ENCODE measurements at places on chromosomes 1 and 21. TPM values are rescaled to one million over a fixed set of nuclear protein-coding genes. Genes with fewer than 3 reads are reported as not detected.

The DCST1 gene
- not detected for total RNA-seq

The FNDC5 gene
- not detected for total RNA-seq

The GJA5 gene
- not detected for total RNA-seq

The ADAM30 gene
- total RNA-seq = not detected

The RAB7B gene
- not detected for total RNA-seq

DNA sequence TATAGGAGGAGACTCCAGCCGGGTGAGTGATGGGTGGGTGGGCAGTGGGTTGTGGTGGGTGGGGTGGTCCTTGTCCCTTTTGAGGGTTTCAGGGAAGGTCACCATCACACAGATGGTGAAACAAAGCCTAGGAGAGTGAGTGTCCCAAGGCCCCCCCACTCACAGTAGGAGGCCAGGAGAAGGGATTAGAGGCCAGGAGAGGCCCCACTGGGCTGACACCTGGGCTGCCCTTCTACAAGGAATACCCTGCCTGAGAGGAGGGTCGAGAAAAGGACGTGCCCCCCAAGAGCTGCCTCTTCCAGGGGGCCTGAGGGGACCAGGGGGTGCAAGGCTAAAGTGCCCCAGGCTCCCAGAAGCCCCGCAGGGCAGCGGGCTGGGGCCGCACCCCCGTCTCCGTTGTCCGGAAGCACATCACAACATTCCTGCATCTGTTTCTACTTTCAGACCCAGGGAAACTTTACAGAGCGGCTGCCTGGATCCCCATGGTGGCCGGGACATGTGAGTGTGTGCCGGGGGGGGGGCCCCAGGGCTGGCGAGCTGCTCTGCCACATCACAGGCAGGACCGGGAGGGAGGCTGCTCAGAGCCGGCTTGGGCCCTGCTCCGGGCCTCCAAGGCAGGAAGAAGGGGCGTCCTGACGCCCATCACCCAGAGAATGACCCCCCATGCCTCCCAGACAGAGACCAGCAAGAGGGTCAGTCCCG, 68.2 kb downstream of the ARHGEF16 start:
- no peak overlapping the region for H3K4me3 ChIP-seq
- H3K36me3 ChIP-seq = no peaks in the 10 kb centered on the region
- H3K27me3 ChIP-seq = no peaks in the 10 kb centered on the region

DNA sequence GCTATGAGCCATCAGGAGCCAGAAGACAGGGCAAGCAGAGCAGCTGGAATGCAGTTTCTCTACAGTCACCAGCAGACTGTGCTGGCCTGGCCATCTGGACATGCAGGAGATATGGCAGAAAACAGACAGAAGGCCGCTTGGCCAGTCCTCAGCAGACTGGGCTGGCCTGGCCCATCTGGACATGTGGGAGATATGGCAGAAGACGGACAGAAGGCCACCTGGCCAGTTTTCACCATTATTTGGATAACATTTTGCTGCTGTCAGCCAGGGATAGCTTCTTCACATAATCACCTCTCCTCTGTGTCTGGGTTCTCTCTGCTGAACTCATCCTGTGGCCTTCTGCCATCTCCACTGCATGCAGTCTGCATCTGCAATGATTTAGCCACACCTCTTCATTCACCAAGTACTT, 25.0 kb upstream of the CACYBP start:
- no peak overlapping the region for H3K27ac ChIP-seq
- DNase-seq = no peak
- peaks cover 44% of the 10 kb centered on the region for H3K4me1 ChIP-seq
- H3K27me3 ChIP-seq = peaks cover 1% of the 10 kb centered on the region

GRCh38 chr1:195754303-195754702, 853.9 kb downstream of the KCNT2 start:
- no peak for DNase-seq
- no peak overlapping the region for H3K27ac ChIP-seq
- no peaks in the 10 kb centered on the region for H3K27me3 ChIP-seq
- no peak overlapping the region for H3K4me3 ChIP-seq

- DNase-seq = no peak
- no peak overlapping the region for H3K27ac ChIP-seq
- H3K36me3 ChIP-seq = no peaks in the 10 kb centered on the region
Measured at GRCh38 chr1:119773711-119774241, 5.1 kb upstream of the HMGCS2 start.

DNA sequence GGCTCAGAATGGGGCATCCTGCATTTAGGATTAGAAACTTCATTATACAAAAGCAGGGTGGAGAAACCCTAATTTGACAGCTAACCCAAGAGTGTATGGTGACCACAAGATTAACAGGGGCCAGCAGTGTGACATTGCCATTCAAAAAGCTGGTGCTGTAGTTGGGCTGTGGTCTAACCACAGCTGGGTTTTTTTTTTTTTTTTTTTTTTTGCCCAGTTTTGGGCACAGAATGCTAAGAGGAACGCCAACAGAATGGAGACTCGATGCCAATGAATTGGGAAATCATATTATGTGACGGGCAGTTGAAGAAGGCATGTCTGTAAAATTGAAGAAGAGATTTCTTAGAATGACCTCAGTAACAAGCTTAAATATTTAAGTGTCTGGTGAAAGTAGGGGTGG, 58.4 kb downstream of the NFIA start:
- no peaks in the 10 kb centered on the region for H3K27me3 ChIP-seq
- H3K27ac ChIP-seq = no peak overlapping the region
- no peak for DNase-seq

DNA sequence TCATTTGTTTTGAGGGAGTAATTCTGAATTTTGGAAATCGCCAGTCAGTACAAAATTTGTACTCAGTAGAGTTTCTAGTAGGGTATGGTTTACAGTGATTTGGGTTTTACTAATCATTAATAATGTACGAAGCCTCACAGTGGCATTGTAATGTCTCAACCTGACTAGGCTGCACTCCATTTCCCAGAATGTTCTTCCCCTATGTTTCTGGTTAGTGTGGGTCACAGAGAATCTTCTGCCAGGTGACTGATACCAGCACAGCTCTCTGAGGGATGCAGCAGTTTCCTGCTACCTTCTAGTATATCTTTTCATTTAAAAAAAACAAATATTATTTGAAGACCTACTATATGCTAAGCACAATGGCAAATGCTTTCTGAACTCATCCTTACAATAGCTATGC, 112.9 kb downstream of the PTPN14 start:
- H3K27me3 ChIP-seq = peaks cover 6% of the 10 kb centered on the region
- H3K36me3 ChIP-seq = no peaks in the 10 kb centered on the region
- H3K27ac ChIP-seq = peak overlapping the region; percentile 90
- no peak overlapping the region for H3K4me3 ChIP-seq

DNA sequence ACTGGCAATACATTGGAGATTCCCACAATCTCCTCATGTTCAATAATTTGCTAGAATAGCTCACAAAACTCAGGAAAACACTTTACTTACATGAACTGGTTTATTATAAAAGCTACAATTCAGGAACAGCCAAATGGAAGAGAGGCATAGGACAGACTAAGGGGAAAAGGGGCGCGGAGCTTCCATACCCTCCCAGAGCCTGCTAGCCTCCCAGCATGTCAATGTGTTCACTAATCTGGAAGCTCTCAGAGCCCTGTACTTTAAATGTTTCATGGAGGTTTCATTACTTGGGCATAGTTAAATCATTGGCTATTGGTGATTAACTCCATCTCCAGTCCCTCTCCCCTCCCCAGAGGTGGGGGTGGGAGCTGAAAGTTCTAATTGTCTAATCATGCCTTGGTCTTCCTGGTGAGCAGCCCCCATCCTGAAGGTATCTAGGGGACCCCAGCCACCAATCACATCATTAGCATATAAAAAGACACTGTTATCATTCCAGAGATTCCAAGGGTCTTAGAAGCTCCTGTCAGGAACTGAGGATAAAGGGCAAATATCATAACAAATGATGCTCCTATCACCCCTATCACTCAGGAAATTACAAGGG, 10.9 kb upstream of the DMRTB1 start:
- no peaks in the 10 kb centered on the region for H3K4me1 ChIP-seq
- no peaks in the 10 kb centered on the region for H3K36me3 ChIP-seq
- no peak overlapping the region for H3K27ac ChIP-seq
- no peak for DNase-seq
- no peak overlapping the region for H3K4me3 ChIP-seq

DNA sequence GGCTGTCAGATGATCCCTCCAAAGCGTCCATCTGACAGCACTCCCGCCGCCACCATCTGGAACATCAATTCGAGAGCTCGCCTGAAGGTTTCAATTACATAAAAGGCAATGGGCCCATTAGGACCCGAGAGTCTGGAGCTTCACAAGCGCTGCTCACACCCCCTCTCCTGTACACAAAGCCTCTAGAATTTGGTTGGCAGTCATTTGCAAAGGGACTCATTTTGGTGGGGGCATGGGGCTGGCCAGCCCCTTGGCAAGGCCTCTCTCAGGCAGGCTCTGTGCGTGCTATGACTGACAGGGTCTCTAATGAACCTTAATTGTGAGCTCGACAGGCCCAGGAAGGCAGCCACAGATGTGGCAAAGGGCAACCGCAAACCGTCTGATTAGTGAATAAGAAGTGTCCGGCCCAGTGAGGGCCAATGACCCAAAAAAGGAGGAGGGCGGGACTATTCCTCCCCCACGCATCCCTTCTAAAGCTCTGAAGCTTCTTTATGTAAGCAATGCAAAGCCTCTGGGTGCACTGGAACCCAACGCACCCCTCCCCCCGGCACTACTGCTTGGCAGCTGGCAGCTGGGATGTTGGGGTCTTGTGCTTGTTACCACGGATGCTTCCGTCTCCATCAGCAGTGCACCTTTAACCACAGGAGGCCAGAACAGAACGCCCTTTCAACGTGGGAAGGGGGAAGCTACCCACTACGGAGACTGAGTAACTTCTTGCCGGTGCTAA, 79.4 kb downstream of the CAPZB start:
- peak overlapping the region; percentile 50 for H3K27ac ChIP-seq
- no peaks in the 10 kb centered on the region for H3K27me3 ChIP-seq
- peak; percentile 49 for DNase-seq
- H3K36me3 ChIP-seq = peaks cover 12% of the 10 kb centered on the region
- H3K4me1 ChIP-seq = peaks cover 69% of the 10 kb centered on the region
- no peak overlapping the region for H3K4me3 ChIP-seq

Data from activated CD8-positive, alpha-beta T cell treated with anti-CD3 and anti-CD28 coated beads for 36 hours (primary cell).